Fibroblast of mammary gland (primary cell): ENCODE measurements at places on chromosomes 1 and 21.

DNA sequence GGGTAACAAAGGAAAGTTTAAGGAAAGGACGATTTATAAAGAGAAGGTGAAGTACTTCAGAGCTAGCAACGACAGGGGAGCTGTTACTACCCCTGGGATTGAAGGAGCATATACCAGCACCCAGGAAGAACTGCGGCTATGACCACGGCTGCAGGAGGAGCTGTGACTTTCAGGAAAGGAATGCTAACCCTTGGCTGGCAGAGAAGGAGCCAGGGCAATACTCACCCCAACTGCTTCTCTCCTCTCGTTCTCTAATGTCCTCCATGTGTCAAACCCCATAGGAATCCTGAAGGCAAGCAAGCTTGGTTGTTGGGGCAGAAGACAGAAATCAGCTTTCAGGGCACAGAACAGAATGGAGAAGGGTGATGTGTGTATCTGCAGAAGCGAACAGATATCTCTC lies 120.5 kb downstream of the TMEM53 start:
- DNase-seq = peak; percentile 39

- peak; percentile 67 for DNase-seq
These were observed 24.9 kb downstream of the USP25 start for GRCh38 chr21:15754640-15755039.

GRCh38 chr1:244820131-244820530 lies 15.3 kb upstream of the COX20 start:
- DNase-seq = no peak

- peak; percentile 83 for DNase-seq
These were observed 1.9 kb downstream of the TAGLN2 start for GRCh38 chr1:159923203-159924024.

GRCh38 chr1:2611031-2611501 lies 21.8 kb downstream of the MMEL1 start:
- DNase-seq = no peak

DNA sequence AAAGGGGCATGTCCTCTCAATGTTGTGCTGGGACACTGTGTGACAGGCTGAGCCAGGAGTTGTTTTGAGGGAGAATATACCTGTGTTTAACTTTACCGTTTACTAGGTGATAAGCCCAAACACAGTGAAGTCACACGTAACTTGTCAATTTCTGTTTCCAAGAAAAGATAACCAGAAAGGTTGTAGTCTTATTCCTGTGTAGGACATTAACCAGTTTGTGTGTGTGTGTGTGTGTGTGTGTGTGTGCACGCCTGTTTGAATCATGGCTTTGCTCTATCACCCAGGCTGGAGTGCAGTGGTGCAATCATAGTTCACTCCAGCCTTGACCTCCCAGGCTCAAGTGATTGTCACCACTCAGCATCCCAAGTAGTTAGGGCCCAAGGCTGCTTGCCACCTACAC lies 83.6 kb downstream of the MRPS6 start:
- no peak for DNase-seq

GRCh38 chr1:43844114-43844513 lies 89.5 kb upstream of the ARTN start:
- peak; percentile 33 for DNase-seq

DNA sequence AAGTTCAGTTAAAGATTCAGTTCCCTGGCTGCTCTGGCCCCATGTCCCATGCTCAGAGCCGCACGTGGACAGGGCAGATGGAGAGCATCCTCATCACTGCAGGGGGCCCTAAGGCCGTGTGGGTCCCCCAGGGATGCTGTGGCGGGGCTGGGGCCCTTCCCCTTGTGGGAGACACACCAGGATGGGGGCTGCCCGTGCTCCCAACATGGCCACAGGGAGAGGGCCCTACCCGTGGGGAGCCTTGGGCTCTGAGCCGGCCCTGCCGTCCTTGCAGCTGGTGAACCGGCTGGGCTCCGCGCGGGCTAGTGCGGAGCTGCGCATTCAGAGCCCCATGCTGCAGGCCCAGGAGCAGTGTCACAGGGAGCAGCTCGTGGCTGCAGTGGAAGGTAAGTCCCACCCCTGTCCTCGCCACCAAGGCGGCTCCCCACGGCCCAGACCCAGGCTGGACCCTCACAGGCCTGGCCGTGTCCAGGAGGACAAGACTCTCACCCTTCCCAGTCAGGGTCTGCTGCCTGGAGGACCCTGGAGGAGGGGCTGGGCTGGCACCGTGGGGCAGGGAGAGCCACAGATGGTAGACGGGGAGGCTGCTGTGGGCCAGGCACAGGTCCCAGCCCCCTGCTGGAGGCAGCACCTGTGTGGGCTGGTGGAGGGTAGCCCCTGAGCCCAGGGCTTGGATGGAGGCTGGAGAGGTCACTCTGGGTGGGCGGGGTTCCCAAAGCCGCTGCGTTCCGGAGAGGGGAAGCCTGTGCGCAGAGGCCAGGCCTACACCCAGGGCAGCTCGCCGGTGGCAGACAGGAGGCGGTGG lies 53.8 kb downstream of the TRIM11 start:
- no peak for DNase-seq

DNA sequence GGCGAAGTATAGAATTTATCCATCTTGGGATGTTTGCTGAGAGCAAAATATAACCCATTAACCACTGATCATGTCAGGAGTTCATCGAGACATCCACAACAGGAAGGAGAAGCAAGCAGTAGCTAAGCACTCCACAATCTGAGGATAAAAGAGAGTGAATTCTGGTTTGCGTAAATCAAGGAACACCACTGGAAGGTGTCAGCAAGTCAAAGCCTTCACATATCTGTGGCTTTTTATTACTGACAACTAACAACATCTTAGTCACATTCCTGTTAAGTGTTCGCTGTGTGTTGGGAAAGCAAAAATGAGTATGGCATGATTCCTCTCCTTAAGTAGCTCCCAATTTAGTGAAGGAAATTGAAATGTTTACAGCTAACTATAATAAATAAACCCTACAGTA lies 44.5 kb upstream of the DARS2 start:
- no peak for DNase-seq

DNA sequence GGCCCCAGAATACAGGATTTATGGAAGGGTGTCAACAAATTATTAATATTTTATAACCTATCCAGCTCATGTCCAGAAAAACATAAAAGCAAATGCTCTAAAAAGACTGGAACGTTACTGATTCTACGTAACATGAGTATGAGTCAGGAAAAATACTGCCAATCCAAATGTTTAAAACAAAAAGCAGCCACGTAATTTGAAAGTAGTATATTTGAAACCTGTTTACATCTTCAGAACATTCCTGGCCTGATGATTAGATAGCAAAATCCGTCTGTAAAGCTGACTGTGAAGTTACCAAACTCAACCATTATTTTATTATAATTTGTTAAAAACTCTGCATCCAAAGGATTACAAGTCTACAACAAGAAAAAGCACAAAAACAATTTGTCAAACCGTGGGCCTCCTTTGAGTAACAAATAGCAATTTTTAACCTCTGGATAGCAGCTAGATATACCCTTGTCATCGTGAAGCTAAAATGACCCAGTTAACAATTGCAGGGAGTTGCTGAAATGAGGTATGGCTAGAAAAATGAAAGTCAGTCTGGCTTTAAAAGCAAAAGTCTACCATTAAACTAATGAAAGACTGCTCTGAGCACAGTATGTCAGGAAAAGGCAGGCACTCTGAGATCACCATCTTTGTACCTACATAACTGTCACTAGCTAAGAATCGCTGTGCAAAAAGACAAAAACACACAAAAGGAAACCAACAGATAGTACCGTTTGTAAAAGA lies 1.2 kb downstream of the UBR4 start:
- peak; percentile 79 for DNase-seq

DNA sequence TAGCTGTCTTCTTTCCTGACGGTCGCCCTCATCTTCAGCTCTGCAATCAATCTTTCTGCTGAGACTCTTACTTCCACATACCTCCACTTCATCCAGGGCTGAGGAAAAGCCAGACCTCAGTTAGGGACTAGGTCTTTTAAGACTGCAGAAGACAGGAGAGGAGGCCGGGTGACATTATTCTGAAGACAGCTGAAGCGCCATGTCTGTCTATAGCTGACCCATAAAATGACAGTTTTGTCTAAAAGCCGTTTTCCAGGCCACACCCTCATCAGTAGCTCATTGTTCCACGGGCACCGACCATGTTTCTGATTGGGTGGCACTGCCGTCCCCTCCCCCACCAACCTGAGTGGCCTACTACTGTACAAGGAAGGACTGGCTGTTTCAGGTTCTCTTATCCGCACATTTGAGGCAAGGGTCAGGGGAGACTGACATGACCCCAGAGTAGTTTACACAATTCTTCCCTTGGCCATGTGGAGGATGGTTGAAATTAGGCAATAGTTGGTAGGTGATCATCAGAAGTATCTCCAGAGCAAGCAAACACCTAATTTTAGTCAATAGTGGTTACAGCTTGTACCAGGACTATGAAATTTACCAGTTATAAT lies at the start of gene ADCY10:
Gene ADCY10, minus strand, starts transcription at position 240 of the 602 bp plus-strand sequence. CDS start 8,994 bp downstream, outside the sequence.
- no peak for DNase-seq

DNA sequence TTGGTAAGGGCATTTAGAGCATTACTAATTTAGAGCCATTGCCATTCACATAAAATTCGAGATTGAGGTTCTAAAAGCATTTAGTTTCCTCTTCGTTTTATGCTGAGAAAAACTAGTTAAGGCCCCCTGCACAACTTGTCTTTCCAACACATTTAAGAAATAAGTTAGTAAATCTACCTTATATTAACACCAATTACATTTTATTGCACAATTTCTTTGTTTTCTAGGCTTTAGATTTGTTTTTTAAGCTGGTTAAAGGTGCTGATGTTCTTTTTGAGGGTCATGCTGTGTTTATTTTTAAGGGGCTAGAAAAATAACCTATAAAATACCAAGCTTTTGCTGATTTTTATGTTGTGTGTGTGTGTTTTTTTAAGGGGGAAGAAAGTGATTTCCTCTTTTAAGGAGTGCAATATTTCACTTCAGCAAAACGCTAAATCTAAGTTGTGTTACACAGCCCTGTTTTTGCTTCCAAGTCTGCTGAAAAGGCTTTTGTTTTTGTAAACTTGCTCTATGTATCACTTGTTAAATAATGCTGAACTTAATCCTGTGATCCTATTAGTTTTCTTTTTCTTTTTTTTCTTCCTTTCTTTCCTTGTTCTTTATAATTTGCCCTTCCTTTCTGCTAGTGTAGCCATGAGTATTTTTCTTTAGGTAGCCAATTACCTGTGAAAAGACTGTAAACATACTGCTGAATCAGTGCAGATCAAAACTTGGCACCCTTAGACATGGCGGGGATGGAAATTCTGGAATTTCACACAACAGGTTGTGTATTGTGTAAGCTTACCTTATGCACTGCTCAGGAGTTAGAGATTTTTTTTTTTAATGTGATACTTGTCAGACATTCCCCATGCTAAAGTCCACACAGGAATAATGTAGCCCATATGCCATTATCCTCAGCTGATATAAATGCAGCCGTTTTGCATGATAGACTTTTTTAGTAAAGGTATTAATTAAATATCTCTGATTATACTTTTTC lies 1.5 kb downstream of the CEPT1 start:
- no peak for DNase-seq

GRCh38 chr1:155858800-155859233 lies 550 bp upstream of the SYT11 start:
- peak; percentile 78 for DNase-seq

- DNase-seq = peak; percentile 10
These were observed 586 bp upstream of the AGPAT3 start for GRCh38 chr21:43864313-43864961.

GRCh38 chr1:1254667-1254998 lies 8.1 kb upstream of the C1QTNF12 start:
- DNase-seq = no peak

DNA sequence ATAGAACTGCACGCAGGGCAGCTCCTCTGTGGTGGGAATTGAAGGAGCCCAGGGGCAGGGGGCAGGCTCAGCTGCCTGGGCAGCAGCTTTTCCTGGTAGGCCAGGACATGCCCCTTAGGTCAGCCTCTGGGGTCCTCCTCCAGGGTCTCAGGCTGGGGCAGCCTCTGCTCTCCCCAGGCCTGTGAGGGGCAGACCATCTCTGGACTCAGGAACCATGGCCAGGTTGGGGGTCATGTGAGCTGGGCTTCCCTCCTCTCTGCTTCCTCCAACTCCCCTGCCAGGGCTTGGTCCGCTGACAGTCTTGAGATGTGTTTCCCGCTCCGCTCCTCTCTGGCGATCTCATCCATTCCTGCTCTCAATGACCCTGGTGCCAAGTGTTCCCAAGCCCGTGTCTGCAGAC lies 5.7 kb downstream of the C1orf210 start:
- DNase-seq = no peak

- DNase-seq = no peak
These were observed 36.0 kb upstream of the SSBP3 start for GRCh38 chr1:54442185-54442584.

DNA sequence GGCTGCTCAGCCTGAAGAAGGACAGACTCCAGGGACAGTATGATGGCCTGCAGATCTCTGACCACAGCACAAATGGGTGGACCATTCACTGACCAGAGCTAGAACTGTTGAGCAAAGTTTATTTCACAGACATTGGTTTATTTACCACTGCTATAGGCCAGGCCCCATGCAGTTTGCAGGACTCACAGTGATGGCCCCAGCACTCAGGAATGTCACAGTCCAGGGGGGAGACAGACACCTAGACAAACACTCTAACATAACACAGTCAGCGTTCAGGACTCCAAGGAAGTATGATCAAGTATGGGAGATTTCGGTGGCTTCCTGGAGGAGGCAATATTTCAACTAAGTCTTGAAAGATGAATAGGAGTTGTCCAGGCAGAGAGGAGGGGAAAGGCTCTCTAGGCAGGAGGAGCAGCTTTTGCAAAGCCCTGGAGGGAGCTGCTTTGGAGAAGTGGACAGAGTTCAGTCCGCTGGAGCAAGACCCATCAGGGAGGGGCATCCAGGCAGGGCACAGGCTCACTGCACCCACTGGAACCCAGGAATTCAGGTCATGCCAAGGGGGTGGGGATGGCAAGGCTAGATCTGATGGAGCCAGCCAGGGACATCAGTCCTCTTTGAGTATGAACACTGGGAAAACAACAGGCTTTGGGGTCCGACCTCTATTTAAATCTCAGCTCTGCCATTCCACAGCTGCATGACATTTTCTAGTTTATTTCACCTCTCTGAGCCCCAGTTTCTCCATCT lies 454.3 kb downstream of the MATN1 start:
- DNase-seq = no peak

- DNase-seq = no peak
These were observed 74.0 kb upstream of the SAMSN1 start for GRCh38 chr21:14620152-14620551.

GRCh38 chr1:91803123-91803522 lies 82.8 kb downstream of the TGFBR3 start:
- DNase-seq = peak; percentile 47
